Dermis blood vessel endothelial cell (primary cell): ENCODE measurements at places on chromosomes 2 and 18.

DNA sequence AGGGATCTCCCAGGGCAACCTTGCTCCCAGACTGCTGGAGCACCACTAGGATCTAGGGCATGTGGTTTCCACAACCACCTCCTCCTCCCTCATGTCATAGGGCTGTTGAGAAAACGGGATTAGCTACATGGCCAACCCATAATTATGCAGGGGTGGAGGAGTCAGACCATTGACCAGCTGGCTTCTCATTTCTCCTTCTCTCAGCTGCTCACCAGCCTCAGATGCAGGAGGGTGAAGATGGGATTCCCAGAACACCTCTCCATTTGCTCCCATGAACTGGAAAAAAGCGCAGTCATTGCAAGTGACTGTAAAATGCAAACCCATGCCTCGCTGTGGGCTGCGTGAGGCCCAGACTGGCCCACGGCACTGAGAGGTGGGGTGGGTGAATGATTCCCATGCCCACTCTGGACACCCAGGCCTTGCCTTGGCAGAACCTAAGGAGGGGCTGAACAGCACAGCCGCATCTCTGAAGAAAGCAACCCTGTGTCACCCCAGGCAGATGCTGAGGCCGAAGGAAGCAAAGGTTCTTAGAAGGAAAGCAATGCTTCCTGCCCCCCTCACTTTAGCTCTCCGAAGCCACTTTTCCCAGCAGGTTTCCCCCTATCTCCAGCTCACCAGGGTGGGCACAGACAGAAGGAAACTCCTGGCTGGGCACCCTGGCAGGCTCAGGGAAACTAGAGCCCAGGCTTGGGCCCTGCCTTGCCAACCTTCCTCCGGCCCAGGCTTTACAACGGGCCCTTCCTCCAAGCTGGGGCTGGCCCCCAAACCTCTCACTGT lies 69.6 kb upstream of the RTN4 start:
- no peak for DNase-seq

DNA sequence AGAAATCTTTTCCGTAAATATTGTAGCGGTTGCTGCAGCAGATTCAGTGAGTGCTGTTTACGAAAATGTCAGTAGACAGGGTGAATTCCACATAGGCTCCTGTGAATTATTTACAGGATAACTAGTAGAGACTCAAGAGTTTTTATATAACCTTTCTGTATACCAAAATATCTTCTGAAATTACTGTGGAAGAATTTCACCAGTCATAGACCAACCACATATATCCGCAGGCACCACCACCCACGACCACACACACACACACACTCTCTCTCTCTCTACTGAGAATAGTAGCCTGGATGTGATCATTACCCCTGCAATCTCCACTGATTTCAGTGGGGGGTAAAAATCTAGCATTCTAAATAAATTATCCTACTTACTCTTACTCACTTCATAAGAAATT lies 341.8 kb downstream of the RBM43 start:
- DNase-seq, result no peak

DNA sequence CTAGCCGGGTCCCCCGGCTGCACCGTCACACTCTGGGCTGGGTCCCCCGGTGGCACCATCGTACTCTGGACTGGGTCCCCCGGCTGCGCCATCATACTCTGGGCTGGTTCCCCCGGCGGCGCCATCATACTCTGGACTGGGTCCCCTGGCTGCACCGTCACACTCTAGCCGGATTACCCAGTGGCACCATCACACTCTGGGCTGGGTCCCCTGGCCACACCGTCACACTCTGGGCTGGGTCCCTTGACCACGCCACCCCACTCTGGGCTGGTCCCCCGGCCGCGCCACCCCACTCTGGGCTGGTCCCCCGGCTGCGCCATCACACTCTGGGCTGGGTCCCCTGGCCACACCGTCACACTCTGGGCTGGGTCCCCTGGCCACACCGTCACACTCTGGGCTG lies 653.8 kb upstream of the ID2 start:
- no peak for DNase-seq

GRCh38 chr18:36391426-36392145 lies 94.1 kb downstream of the FHOD3 start:
- no peak for DNase-seq

DNA sequence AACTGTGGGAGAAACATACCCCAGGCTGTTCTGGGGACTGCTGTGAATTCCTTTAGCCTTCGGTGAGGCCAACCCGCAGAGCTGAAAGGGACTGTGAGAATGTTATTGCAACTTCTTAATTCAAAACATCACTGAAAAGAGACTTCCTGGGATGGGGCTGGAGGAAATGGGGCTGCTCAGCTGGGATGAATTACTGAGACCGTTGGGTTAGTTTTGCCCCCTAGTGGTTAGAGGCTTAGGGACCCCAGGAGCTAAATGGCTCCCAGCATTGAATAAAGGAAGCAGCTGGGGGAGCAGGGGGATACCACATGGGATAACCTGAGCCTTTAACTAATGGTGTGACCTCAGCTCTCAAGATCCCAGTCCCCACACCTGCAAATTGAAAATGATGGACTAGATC lies 941.1 kb upstream of the FANCL start:
- no peak for DNase-seq

DNA sequence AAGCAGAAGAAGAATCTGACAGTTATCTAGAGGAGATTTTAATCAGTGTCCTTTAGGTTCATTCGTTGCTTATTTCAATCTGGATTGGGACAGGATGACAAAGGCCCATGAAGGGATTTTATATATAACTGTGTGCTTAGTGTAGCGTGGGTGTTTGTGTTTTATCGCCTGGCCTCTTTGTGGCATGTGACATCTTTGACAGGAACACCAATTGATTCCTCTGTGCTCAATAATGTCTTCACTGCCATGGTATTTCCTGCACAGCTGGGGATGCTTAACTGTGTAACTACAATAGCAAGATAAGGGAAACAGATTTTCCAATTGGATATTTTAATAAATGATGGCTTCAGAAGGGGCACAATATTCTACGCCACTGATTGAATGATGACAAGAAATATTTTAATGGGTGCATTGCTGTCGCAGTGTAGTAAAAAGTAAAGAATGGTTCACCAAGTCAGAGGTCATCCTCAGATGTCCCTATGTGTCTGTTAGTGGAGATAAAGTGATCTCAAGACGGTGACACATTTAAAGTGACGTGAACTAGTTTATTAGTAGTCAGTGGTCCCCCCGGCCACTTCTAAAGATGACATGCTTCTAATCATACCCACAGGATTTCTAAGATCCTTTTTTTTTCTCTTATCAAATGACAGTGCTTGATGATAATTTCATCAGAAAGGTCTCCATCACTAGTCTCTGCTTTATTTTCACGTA lies 160.4 kb downstream of the AGAP1 start:
- peak; percentile 75 for DNase-seq

DNA sequence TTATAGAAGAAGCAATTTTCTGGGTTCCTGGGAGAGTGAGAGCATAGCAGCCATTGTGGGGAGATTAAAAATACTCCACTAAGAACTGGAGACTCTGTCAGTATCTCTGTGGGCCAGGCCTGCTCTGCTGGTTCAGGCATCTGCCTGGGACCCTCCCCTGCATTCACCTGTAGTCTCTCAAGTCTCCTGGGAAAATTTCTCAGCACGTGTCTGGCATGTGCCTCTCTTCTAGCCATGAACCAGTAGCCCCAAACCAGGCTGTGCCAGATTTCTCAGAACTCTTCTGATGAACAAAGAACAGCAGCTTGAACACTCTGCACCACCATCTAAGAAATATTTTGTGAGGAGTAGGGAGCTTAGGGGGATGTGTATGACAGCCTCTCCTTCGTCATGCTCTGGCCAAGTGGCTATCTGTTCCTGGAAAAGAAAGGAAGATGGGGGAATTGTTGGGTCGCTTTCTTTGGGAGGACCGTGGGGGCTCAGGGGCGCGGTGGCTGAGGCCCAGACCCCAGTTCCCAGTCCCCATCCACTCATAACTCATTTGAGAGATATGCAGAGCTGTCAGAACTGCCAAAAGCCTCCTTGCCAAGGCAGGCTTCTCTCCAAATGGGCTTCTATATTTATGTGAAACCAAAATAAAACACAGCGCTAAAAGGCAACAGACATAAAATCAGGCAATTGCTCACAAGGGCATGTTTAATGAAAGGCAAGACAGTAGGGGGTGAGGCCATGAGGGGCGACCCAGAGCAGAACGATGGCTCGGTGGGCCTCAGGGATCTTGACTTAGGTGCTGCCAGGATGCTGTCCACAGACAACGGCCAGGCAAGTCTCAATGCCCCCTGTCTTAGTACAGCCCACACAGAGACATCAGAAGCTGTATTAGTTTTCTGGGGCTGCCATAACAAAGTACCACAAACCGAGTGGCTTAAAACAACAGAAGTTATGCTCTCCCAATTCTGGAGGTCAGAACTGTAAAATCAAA lies 114.7 kb upstream of the TNP1 start:
- no peak for DNase-seq
